Aorta (tissue), 5 donors: ENCODE measurements at places on chromosomes 5 and 9. TPM values are rescaled to one million over a fixed set of nuclear protein-coding genes. Genes with fewer than 3 reads are reported as not detected.
A peak's percentile ranks its signal among the peaks of the same experiment; 100 is the strongest.

- no peak for DNase-seq
Measured at GRCh38 chr5:1919209-1919566, 36.5 kb upstream of the IRX4 start.

DNA sequence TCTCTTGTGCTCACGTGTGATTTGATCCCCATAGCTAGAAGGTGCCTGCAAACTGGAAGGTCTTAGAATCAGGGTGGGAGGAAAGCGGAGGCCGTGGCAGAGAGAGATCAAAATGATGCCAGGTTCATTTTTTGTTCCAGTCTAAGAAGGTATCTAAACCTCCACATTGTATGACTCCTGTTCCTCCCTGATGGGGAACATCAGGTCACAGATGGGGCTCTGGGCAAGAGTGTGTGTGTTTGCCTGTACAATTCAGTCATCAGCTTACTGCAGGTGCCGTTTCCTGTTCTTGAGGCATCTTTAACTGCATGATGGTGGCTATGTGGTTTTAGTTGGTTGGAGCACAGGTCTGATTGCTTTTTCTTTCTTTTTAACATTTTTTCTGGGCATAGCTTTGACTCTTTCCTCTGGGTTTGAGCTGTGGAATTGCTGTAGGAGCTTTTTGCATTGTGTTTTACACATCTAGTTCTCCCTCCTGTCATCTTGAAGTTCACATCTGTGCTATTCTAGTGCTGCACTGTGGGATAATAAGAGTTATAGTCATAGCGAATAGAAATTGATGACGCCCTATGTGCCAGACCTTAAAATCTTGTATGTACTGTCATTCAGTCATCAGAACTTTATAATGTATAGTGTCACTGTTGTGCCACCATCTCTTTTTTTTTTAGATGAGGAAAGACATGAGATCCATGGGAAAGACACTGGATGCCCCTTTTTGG is 30.8 kb downstream of the ARHGAP26 start:
- DNase-seq: no peak

DNA sequence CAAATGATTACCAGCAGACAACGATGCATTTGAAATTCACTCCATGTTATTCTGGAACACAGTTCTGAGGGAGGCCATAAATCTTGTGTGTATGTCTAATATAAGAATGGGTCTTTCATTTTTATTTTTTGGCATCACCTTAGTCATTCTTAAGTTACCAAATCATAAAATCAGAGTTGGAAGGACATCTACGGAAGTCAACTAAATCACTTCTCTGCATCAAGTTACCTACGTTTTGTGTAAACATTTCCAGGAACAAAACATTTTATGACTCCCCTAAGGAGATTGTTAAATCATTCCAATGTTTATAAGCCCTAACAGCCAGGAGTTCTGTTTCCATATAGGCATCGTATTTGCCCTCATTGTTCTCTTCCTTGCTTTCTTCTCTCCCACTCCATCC is 378.2 kb downstream of the FAM170A start:
- DNase-seq: no peak

DNA sequence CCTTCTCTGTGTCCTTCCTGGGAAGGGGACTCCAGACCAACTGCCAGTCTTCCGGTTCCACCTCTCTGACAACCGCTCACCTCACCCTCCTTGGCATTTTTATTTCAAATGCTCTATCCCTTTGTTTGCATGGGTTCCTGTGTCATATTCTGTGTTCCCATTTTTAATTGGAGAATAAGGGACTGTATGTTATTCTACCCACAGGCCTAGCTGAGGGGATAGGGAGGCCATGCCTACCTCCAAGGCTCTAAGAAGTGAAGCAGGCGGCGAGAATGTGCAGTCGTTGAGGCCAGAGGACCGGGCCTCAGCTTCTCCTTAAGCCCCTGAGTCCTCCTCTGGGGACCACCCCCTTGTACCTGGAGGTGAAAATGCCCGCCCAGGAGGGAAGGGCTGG is 936 bp upstream of the WDR5 start:
- no peak for DNase-seq

- DNase-seq: no peak
Measured at GRCh38 chr9:73026375-73026774, 73.5 kb upstream of the ALDH1A1 start.

DNA sequence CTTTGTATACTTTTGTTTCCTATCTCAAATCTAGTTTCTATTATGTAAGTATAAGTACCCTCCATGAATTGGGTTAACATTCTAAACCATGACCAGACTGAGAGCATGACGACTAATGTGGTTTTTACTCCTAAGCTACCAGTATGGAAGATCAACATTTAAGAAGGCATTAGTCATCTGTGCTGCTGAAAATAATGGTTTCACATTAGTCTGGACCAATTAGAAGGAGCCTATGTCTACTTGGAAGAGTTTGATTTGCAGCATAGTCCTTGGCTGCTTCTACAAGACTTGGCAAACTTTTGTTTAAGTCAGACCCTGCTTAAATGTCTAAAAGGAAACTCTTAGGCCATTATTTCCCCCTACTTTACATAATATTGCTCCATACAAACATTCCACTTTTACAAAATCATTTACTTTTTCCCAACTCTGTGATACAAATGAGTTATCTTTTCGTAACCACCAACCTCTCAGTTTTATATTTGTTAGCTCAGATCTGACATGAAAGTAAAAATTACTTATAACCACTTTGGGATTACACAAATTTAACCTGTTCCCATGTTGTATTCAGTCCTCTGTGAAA is 186.7 kb downstream of the COMMD10 start:
- DNase-seq: no peak

DNA sequence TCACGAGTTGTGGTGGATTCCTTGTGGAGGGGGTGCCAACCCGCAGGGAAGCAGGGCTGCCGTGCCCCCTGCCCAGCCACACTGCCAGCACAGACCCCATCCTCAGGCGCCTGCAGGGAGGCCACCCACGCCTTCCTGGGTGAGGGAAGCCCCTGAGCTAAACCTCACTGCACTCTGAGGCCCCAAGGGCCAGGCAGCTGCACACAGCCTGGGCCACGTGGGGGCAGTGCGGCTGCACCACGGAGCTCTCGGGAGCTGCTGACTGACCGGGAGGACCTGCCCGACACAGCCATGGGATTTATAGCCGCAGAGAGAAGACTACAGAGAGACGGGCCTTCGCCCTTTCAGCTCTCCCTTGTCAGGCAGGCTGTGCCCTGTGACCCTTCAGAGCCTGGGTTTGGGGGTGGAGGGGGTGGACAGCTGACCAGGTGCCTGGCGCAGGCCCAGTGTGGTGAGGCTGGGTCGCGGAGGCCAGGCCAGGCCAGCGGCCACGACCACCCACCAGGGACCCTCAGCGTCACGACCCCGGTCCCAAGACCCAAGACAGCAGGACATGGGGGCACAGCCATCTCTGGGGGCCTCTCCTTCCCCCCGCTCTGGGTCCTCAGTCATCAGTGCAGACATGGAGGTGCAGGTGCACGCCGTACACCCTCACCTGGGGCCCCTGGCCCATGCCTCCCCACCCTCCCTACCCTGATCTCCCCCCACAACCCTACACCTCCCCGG is 4.3 kb upstream of the AHRR start:
- peak; percentile 61 for DNase-seq

DNA sequence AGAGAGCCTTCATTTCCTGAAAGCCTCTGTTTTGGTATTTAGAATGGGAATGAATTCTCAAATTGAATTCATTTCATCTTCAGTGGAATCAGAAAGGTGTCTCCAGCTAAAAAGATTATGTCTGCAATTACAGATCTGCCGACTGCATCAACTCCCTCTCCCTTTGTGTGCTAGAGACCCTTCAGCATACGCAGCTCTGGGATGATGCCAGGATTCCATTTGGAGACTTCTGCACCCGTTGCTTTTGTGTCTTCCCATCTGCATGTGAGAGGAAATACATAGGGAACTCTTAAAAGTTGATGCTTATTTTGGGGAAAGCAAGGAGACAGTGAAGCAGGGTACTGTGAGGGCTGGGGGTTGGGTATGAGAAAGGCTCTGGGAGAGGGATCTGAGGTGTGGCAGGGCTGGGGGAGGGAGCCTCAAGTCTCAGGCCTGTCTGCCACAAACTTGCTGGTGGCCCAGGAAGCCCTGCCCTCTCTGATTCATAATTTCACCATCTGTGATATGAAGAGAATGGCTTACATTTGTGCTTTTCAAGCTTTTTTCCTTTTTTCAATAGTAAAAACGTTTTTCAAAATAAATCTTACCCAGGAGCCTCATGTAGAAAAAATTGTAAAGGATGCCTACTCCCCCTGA is 89.7 kb upstream of the SAP30L start:
- DNase-seq: no peak

DNA sequence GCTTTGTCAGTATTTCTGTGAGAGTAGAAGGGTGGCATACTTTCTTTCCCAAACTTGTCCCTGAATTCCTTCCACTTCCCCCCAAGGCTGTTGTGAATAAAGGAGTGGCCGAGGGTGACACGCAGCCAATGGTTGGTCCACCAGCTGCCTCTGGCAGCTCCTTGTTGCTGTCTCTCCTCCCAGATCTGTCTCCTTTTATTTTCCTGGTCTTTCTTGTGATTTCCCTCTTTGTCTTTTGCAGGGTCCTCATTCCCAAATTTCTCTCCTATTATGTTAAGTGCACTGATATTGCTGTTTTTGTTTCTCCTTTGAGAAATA is 137.5 kb upstream of the HMHB1 start:
- no peak for DNase-seq

- no peak for DNase-seq
Measured at GRCh38 chr9:116476935-116477381, 210.1 kb upstream of the TRIM32 start.

DNA sequence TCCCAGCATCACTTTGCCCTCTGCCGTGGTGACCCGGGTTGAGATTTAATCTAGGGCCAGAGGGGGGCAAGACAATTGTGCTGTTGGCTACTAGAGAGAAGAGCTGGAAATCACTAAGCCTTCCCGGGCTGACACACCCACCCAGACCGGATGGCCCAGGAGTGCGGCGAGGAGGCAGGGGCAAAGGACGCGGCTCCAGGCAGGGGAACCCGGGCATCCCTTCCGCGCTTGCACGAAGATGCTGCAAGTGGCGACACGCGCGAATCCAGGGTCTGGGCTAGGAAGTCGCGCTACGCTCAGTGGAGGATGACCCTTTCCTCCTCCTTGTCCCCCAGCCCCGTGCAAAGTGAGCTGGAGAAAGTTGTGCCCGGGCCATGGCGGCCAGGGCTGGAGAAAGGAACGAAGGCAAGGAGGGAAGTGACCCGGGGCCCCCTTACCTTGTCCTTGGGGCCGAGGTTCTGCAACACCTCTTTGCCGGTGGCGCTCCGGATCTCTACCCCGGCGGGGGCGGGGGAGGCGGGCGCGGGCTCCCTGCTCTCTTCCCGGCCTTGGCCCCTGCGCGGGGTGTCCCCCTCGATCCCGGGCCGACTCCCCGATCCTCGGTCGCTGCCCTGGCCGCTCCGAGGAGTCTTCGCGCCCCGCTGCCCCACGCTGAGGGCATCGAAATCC is 693 bp downstream of the DPYSL3 start:
- DNase-seq: peak; percentile 69

- peak; percentile 85 for DNase-seq
Measured at GRCh38 chr9:131019388-131020239, 10.6 kb downstream of the LAMC3 start.

- no peak for DNase-seq
Measured at GRCh38 chr5:21125238-21125983, 1137.4 kb upstream of the CDH18 start.

DNA sequence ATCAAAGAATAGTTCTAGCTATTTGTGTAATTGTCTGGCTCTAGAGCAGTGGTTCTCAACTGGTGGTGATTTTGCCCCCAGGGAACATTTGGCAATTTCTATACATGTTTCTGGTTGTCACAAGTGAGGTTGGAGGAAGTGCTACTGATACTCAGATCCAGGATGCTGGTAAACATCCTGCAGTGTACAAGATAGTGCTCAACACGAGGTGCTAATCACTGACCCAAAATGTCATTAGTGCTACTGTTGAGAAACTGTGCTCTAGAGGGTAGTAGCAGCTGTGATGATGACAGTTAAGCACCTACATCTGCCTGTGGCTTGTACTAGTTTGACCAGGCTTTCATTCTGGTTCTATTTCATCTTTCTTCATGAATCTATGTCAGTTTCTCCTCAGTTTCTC is 22.1 kb downstream of the LRRC19 start:
- no peak for DNase-seq

GRCh38 chr5:143037071-143037470 is 266.9 kb downstream of the ARHGAP26 start:
- no peak for DNase-seq

DNA sequence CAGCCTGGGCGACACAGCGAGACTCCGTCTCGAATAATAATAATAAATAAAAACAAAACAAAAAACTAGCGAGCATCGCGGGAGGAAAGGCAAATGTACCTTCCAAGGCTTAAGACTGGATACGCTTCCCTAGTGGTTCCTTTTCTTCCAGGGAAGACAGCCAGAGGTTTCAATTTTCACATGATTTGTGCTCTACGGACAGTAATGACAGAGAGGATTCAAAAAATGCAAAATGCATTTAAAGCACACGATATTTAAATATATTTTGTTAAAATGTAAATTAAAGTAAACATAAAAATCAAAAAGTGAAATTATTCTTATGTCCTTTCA is 4.3 kb upstream of the TRIM41 start:
- DNase-seq: no peak

DNA sequence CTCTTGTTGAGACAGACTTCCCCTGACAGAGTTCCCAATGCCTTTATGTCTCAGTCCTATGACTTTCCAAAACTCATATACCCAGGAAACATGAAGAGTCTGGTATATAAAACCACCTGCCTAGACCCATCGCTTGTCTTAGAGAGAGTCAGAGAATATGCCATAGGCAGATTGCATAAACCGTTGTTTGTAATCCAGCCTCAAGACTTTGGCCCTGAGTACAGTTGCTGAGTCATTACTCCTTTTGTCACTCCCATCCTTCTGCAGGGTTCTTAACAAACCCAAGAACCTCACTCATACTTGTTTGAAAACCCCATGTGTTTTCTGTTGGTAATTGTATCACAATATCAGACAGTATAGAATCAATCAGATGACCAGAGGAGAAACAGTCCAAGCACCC is 616.3 kb downstream of the SLCO4C1 start:
- no peak for DNase-seq

DNA sequence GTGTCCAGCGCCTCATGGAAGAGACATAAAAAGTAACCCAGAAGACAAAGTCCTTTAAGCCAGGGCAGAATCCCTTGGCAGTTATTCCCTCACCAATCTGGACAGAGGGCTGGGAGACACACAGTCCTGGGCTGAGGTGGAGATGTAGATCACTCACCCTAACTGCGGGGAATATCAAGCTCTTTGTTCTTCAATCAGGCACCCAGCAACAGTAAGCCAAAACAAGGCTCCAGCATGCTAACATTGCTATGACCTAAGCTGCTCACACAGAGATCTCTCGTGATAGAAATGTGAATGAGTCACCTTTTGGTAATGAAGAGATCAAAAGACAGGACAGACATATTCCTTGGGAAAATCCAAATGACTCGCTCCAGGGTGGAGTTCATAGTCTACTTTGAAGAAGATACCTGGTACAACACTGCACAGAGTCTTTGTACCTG is 101.3 kb downstream of the FBN2 start:
- DNase-seq: no peak

The IL4 gene
- not detected for total RNA-seq

The TSSK1B gene
- not detected for total RNA-seq

The EPB41L4A gene
- total RNA-seq: 38.6 TPM

The FSTL4 gene
- total RNA-seq: not detected

The ERCC8 gene
- 10.4 TPM for total RNA-seq

The TCF7 gene
- total RNA-seq: 1.6 TPM

The NR2F1 gene
- 27.0 TPM for total RNA-seq
